ENCODE measurements at places on chromosomes 1 and 21. TPM values are rescaled to one million over a fixed set of nuclear protein-coding genes. Genes with fewer than 3 reads are reported as not detected.

GJA9 gene
- not detected for total RNA-seq

SPATA17 gene
- not detected for total RNA-seq

EFCAB7 gene
- 9.4 TPM for total RNA-seq

SPATA1 gene
- not detected for total RNA-seq

ORC1 gene
- 1.2 TPM for total RNA-seq

ALDH9A1 gene
- total RNA-seq, result 33.9 TPM

C1orf74 gene
- total RNA-seq, result 0.42 TPM

HMCN1 gene
- 0.05 TPM for total RNA-seq

PPT1 gene
- total RNA-seq, result 39.7 TPM

GRCh38 chr21:26814386-26814785, 30.8 kb downstream of the ADAMTS1 start:
- no peak for DNase-seq

DNA sequence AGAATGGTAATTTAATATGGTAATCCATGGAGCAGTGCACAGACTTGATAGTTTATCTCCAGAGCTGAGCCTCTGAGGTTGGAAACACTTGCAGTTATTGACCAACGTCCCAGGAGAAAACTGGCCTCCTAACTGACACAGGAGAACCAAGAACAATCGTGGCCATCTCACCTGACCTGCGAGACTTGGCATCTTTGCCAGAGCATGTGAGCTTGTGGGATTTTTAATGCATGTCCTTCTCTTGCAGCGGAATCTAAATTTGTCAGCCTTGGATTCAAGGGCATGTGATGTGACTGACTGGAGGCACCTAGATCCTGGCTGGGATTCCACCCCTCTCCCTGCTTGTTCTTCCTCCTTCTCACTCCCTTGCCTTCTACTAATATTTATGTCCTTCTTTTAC, 27.8 kb upstream of the SLC26A9 start:
- DNase-seq, result no peak

DNA sequence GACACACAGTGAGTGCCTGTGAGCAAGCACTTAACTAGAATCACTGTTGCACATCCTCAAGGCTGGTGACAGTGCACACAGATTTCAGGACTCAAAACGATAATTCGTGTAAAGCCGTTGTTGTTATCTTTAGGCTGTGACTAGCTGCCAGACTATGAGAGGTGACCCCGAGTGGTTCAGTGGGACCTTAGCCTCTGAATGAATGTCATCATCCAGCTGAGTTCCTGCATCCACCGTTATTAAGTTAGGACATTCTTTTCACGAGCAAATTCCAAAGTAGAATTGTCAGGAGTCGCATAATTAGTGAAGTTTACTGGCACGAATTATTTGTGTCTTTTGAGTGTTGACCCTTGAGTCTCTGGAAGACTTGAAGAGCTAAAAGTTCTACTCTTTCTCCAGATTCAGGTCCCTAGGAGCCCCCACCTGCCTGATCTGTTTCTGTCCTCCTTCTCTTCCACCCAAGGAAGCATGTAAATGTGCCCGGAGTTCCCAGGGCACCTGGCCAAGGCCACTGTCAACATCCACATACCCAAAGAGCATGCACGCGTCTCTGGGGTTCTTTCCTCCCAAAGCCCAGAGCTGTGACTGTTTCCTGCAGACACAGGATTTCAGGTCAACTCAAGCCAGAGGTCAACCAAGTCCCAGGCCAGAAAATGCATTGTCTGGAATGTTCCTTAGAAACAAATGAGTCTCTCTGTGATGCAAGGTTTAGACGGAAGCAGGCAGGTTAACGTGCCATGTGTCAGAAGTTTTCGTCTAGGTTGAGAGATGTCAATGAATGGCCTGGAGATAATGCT, 207.2 kb downstream of the TOMM20 start:
- DNase-seq, result no peak

DNA sequence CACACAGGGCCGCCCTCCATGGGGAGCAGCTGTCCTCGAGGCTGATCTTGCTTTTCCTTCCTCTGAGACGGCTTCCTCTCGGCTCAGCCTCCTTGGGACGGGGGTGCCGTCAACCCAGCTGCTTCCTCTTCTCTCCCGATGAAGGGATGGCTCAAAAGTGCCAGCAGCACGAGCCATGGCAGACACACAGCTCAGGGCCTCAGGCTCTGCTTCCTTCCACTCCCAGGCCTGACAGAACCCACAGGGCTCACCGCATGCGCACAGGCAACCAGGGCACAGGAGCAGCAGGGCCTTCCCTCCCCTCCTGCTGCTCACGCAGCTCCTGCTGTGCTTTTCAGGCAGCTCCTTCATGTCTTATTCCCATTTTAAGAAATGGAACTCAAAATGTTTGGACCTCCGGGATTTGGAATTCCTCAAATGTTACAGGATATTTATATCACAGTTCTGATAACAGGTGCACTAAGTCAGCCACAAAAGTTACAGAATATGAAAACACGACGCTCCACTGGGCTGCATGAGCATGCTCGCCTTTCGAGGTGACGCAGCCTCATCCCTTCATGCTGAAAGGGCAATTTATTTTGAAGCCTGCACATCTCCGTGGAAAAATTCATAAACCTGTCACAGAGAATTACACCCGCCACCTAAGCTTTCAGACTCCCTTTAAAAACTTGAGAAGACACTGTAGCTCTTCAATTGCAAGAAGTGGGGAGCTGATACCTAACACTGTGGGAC, 84.4 kb downstream of the HSF2BP start:
- no peak for DNase-seq

DNA sequence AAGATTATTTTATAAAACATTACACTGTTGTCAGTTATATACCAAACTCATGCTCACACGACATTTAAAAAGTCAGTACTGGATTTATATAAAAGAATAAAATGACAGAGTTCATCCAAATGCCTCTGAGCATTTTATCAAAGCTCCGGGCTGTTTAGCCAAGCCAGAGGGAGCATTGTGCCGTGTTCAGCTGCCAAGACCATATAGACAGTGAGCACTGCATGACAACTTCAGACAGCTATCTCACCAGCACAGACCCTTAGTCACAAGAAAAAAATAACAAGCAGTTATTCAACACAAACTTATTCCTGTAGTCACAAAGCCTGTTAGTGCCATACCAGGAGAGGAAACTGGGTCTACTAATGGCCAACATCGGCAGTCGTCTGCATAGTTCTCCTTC, 88.0 kb upstream of the PBX1 start:
- DNase-seq, result no peak
